ENCODE measurements at places on chromosomes 12 and 14.

GRCh38 chr12:18581232-18581962 is 156.4 kb downstream of the PLCZ1 start:
- no peak for DNase-seq

- DNase-seq, result no peak
Measured at GRCh38 chr14:21251215-21251614, 18.0 kb downstream of the HNRNPC start.

- no peak for DNase-seq
Measured at GRCh38 chr12:80064269-80064668, 35.1 kb upstream of the OTOGL start.

DNA sequence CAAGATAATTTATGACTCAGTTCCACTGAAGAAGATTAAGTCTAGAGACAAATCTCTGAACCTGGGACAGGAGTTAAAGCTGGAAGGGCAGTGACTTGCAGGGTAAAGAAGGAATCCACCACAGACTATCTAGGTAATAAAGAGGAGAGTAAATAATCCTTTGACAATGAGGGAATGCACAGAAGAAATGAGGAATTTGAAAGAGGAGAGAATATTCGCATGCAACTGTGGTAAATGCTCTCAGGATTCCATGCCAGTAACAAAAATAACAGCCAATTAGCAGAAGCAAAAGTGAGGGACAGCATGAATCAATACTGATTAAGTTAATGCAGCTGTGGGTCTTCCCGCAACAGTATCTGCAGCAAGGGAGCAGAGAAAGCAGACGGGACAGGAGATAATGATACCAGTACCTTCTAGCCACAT is 77.0 kb downstream of the KITLG start:
- DNase-seq, result no peak

- DNase-seq, result no peak
Measured at GRCh38 chr12:278046-278445, 15.4 kb upstream of the SLC6A13 start.

GRCh38 chr14:42110167-42110566 is 503.5 kb downstream of the LRFN5 start:
- no peak for DNase-seq

DNA sequence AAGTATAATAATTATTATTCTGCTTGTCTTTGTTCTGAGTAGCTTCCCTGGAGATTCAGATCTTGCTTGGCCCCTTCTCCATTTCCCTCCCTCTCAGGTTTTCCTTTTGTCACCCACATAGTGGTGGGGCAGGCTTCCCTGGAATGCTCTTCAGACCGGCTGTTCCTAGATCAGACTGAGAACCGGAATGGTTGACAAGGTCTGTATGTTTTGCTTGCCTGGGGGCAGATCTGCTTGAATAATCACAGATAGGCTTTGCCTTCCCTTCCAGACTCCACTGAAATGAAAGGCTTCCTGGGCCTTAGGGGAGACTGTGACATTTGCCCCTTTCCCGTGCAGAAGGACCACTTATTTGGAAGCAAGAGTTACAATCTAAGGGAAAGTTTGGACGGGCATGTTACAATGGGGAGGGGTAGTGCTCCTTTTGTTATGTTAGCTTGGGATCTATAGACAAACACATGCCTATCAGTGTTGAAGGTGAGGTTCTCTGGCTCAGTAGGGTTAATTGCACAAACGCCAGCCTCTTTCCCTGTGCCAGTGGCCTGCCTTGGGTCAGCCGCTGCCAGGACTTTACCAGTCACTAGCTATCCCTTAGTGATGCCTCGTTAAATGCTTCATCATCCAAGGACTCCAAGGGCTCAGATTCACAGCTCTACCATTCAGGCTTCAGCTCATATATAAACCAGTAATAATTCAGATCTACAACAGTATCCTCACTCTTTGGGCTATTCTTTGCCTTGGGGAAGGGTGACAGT is 178.6 kb downstream of the SNAPC1 start:
- DNase-seq, result no peak

GRCh38 chr14:59356312-59356711 is 108.9 kb downstream of the GPR135 start:
- DNase-seq, result no peak

Data from SIG-M5 (cell line).